Mesangial cell (primary cell): ENCODE measurements at places on chromosomes 5 and 9. TPM values are rescaled to one million over a fixed set of nuclear protein-coding genes. Genes with fewer than 3 reads are reported as not detected.

Gene GPX3
- total RNA-seq: 9.9 and 91.5 TPM in 2 replicates

Gene IL9
- not detected in 2 replicates for total RNA-seq

Gene TMC1
- total RNA-seq: not detected in 2 replicates

Gene C9orf50
- 0.16 and 0.25 TPM in 2 replicates for total RNA-seq

Gene ECM2
- 0.13 and 0.16 TPM in 2 replicates for total RNA-seq

Gene MCIDAS
- total RNA-seq: not detected in 2 replicates

Gene C8G
- not detected in 2 replicates for total RNA-seq
